ENCODE measurements at places on chromosomes 12 and 14.
A peak's percentile ranks its signal among the peaks of the same experiment; 100 is the strongest.

GRCh38 chr14:74647678-74648461 lies 35.8 kb upstream of the LTBP2 start:
- DNase-seq = peak; percentile 66

DNA sequence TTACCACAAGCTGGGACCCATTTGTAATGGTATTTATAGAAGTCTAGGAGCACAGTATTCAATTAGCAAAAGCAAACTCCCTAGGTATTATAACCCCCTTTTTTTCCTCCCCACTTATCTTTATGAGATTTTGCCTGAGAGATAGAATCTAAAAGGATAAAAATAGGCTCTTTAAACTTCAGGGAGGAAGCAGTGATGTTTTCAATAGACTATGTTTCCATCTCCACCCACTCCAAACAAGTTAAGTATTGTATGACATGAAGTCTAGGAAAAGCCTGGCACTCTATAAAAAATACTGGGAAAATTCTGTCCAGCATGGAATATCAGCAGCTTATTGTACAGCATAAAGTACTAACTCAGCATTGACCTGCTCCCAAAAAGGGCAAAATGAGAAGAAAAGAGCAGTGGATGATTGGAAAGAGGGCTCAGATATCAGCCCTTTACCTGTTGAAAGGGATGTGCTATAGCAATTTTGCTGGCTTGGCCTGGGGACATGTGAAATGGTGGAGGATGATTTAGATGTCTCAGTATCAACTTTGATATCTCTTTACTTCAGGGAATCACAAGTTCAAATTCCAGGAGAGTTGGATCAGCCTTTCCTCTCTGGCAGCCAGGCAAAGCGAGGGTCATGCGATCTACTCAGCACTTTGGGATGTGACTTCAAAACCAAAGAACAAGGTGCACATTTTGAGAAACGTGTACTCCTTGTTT lies 72.4 kb downstream of the IGF1 start:
- no peak for DNase-seq

DNA sequence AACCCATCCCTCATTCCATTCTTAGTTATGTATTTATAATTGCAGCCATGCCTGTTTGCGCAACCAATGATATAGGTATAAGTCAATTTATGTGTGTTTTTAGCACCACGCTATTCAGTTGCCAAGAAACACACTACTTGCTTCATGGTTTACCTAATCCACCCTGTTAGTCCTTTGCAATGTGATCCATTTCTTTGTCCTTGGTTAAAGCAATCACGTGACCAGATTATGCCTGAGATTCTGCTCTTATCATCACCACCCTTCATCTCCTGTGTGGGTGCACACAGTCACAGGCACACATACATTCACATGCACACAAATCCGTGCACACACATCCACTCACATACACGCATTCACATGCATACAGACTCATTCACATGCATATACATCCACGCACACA lies 52.3 kb upstream of the KCNA5 start:
- DNase-seq = no peak

DNA sequence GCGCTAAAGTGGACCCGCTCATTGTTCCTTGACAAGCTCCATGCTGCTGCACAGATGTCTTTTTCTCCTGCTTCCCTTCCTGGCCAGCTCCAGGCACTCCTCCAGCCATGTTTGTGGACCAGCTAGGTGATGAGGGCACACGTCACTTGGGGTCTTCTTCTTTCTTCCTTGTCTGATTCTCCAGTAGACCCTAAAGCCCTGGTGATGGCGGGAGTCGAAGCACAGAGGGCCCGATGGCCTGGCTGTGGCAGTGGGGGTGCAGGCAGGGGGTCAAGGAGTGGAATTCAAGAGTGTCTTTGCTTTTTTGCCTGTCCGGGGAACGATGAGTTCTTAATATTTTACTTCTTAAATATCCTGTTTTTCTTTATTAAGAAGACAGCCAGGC lies 23.0 kb upstream of the AMN start:
- no peak for DNase-seq

DNA sequence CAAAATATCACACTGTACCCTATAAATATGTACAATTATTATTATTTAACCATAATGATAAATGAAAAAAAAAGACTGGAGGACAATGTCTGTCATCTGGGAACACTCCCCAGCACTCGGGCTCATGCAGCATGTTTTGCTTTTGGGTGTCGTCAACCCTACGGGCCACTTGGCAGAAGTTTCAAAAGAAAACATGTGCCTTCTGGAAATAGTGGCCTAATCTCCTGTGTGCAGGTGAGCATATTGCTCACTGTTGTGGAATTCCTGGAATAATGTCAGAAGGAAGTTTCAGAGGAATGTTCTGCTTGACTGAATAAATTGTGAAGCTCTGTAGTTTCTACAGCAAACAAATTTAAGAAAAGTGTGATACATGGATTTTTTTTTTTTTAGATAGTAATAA lies 298.3 kb downstream of the SSPN start:
- no peak for DNase-seq

GRCh38 chr14:84017495-84017894 lies 1512.4 kb upstream of the FLRT2 start:
- peak; percentile 3 for DNase-seq

DNA sequence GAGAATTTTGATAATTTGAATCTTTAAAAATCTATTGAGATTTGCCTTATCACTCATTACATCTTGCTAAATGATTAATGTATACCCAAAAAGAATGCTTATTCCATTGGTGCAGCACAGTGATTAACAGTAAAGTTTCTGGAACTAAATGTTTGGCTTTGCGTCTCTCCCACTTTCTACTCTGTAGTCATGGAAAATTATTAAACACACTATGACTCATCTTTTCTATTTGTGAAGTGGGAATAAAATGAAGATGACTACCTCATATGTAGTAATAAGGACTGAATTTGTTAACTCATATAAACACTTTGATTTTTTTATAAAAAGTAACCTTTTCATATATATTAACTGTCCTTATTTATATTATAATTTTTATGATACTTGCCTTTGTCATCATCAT lies 118.1 kb downstream of the RERGL start:
- DNase-seq = no peak

DNA sequence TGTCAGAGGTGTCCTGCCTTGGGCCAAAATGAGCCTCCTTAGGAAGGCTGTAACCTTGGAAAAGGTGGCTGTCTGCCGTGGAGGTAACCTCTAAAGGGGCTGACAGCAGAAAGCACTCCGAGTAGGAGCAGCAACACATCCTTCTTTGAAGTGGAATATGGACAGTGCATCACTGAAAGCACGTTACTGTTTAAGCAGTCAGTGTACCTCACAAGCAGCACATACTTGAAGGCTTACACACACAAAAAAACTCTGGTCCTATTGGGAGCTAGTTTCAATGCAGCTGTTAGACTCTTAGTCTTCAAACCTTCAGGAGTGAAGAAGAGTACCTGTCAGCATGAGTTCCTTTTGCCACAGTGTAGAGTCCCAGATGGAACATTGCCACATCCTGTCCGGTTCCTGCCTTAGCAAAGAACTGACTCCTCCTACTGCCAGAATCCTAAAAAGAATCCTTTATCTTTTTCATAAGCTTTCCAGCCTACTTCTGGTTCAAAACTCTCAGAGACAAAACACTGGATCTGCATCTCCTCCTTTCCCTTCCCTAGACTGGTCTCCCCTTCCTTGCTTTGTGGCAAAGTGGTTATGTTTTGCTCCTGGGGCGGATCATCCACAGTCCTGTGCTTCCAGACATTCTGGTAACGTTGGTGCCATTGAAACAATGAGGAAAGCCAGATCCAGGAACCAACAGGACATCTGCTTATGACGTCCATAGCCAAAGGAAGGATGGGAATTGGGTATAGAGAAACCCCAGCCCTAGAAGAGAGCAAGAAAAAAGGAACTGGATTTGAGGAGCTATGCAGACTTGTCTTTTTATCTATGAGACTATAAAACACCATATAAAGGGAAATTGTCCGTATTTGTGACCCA lies 8.5 kb upstream of the MDM1 start:
- DNase-seq = no peak

DNA sequence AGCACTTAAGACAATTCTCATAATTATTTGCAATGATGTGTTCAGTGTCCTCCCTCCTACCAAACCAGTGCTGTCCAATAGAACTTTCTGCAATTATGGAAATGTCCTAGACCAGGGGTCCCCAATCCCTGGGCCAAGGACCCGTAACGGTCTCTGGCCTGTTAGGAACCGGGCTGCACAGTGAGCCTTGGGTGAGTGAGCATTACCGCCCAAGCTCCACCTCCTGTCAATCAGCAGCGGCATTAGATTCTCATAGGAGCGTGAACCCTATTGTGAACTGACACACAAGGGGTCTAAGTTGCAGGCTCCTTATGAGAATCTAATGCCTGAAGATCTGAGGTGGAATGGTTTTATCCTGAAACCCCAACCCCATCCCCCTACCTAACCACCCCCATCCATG lies 3.9 kb downstream of the SVOP start:
- no peak for DNase-seq

- DNase-seq = no peak
These were observed 8.2 kb downstream of the ZFHX2 start for GRCh38 chr14:23543403-23543802.

- no peak for DNase-seq
These were observed 11.4 kb upstream of the VCPKMT start for GRCh38 chr14:50127802-50128201.

DNA sequence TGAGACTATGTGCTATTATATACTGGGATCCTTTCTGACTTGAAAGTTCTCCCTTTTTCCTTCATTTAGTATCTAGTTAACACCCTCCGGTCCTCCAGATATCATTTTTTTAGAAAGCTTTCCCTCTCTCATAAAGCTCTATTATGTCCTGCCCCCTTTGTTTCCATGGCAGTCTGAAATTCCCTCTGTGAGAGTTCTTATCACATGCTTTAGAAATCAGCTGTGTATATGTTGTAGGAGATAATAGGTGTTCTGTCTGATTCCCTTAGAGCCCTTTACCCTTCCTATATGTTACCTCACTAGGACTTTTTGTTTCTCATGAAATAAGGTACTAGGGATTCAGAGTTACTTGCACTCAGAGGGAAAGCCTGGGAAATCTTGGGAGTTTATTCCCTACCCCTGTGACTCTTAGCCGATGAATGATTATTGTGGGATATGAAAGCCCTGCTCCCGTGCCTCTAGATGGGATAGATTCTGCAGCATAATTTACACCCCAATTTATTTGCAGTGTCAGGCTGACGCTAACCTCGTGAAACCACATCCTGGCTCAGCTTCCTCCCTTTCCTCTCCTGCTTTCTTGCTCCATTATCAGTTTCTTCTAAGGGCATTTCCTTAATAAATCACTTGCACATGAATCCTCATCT lies 448.4 kb downstream of the MDGA2 start:
- DNase-seq = no peak

GRCh38 chr14:32637582-32637981 lies 301.1 kb upstream of the NPAS3 start:
- no peak for DNase-seq

- DNase-seq = no peak
These were observed 48.8 kb downstream of the SYNE2 start for GRCh38 chr14:63901434-63902085.

DNA sequence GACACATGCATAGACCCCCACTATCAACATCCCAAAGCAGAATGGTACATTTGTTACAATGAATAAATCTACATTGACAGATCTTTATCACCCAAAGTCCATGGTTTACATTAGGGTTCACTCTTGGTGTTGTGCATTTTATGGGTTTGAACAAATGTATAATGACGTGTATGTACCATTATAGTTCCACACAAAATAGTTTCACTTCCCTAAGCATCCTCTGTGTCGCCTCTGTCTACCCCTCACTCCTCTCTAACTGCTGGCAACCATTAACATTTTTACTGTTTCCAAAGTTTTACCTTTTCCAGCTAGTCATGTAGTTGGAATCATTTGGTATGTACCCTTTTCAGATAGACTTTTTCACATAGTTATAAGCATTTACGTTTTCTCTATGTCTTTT lies 69.5 kb upstream of the LMO3 start:
- no peak for DNase-seq

GRCh38 chr12:106956048-106956578 lies 406 bp downstream of the TMEM263 start:
- peak; percentile 41 for DNase-seq

GRCh38 chr12:69509904-69510827 lies 40.0 kb downstream of the FRS2 start:
- DNase-seq = peak; percentile 62

GRCh38 chr14:32306549-32306948 lies 22.5 kb upstream of the AKAP6 start:
- no peak for DNase-seq

DNA sequence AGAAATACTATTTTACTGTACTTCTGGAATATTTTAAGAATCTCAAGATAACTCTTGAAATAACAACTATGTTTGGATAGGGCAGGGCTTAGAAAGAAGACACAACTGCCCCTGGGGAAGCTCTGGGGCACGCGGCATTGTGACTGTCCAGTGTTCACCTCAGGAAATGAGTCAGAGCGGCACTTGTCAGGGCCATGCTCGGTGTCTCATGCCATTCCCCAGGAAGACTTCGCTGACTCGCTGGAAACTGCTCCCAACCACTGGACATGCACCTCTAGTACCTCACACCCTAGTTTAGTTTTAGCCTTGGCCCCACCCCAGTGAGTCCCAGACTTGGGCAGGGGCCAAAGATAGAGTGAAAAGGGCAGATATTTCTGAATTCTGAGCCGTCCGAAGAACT lies 192.0 kb downstream of the TTC7B start:
- no peak for DNase-seq

- no peak for DNase-seq
These were observed 380.1 kb downstream of the ALG10 start for GRCh38 chr12:34402228-34402898.

DNA sequence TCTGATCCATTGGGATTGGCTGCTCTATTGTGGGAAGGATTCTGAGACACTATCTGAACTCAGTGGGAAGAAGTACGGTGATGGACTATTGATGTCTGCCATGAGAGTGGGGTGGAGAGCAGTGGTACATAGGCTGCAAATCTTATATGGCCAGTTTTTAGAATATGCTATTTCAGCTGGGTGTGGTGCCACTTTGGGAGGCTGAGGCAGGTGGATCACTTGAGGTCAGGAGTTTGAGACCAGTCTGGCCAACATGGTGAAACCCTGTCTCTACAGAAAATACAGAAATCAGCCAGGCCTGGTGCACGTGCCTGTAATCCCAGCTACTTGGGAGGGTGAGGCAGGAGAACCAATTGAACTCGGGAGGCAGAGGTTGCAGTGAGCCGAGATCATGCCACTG lies 505.9 kb downstream of the MED13L start:
- DNase-seq = no peak

- no peak for DNase-seq
These were observed 33.6 kb downstream of the PIWIL1 start for GRCh38 chr12:130371296-130371695.

DNA sequence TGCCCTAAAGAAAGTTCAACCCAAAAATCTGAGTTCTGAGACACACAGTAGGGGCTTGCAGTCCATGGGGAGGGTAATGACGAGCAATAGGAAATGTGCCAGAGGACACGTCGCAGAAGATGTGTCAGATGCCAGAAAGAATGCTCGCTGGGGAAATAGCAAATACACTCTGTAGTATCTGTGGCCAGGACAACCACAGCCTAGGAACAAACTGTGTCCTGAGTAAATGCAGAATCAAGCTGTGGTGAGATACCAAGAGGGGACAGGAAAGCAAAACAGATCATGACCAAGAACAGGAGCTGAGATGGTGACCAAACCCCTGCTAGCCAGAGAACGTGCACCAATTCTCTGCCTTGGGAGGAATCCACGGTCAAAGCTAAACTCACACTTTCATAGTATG lies 9.1 kb downstream of the CRACR2A start:
- DNase-seq = no peak

GRCh38 chr12:22289250-22289649 lies 45.3 kb downstream of the ST8SIA1 start:
- DNase-seq = no peak

Data from G401 (cell line).